Mesenchymal stem cell (in vitro differentiated cells and primary cell): ENCODE measurements at places on chromosomes 12 and 14.

DNA sequence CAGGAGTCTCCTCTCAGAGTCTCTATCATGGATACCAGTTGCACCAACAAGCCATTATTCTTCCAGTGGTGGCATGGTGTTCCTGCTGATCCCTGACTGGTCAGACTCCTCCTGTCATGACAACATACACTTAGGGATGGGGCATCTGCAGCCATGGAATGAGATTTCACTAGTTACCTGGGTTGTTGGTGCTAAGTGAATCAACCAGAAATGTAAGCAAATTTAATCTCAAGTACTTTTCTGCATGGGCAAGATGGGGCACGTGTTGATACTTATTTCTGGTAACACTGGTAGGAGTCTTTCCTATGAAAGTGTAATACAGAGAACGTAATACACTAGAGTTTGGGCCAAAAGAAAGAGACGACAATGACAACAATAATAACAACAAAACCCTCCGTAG lies 211.5 kb upstream of the FOXN3 start:
- peaks cover 15% of the 10 kb centered on the region for H3K4me1 ChIP-seq
- DNase-seq, result no peak
- no peaks in the 10 kb centered on the region for H3K36me3 ChIP-seq
- H3K27ac ChIP-seq, result no peak overlapping the region

DNA sequence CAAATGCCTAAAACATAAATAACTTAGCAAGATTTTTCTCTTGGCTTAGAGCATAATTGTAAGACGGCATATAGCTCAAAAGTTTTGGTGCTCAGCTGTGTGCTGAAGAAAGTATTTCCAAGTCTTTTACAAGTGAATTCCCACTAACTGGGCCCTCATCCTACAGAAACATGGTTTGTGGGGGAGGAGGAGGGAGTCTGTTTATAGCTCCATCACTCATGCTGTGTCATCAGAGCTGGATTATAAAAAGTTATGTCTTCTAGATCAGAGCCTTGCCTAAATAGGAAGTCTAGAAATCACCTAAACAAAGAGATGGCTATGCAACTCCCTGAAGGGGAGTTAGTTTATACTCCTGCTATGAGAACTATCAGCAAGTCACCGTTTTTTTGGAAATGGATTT lies 65.9 kb upstream of the OTOGL start:
- no peaks in the 10 kb centered on the region for H3K4me1 ChIP-seq
- H3K4me3 ChIP-seq, result no peak overlapping the region
- H3K27me3 ChIP-seq, result no peaks in the 10 kb centered on the region
- no peaks in the 10 kb centered on the region for H3K36me3 ChIP-seq
- H3K27ac ChIP-seq, result no peak overlapping the region

DNA sequence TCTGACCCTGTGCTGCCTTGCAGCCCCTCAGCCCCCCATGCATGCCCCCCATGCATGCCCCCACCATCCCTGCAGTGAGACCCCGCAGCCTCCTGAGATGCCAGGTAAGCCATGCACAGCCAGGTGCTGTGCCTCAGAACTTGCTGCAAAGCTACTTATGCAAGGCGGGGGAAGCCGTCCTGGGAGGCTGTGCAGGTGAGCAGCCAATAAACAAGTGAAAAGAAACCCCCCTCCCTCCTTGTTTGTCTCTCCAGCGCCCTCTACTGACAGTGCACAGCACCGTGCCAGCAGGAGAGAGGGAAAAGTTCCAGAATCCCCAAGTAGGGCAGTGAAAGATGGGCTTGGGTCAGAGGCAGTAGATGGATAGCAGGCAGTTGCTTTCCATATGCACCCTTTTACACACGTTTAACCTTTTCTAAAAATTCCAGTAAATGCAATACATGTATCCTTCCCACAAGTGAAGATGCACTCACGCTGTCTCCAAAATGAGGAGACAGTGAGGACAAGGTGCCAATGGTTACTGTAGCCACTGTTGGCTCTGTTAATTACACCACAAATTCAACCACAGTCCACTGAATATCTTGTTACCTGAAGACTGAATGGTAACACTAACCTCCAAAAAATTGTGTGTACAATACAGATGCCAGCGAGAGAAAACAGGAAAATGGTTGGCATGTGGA lies 18.0 kb downstream of the TNFAIP2 start:
- DNase-seq, result no peak
- no peaks in the 10 kb centered on the region for H3K27me3 ChIP-seq
- peaks cover 35% of the 10 kb centered on the region for H3K4me1 ChIP-seq
- H3K4me3 ChIP-seq, result no peak overlapping the region
- no peak overlapping the region for H3K27ac ChIP-seq

DNA sequence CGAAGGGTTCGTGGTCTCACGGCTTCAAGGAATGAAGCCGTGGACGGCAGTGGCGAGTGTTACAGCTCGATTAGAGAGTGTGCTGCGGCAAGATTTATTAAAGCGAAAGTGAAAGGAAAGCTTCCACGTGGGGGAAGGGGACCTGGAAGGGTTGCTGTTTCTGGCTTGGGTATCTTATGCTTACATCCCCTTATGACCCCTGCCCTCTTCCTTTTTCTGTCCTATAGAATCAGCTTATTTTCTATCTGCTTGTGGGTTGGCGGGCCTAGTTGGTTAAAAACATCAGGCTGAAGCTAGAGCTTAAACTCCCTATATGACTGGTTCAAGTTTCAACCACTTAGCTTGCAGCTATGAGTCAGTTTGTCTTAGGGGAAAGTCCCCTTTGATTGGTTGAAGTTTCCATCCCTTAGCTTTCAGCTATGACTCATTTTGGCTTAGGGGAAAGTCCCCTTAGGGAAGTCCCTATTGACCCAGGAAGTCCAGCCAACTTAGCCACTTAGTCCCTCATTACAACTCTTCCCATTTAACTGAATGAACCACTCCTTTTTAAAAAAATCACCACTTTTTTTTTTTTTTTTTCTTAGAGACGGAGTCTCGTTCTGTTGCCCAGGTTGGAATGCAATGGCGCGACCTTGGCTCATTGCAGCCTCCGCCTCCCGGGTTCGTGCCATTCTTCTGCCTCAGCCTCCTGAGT lies 1494.7 kb upstream of the TMEM132C start:
- DNase-seq, result no peak
- no peak overlapping the region for H3K27ac ChIP-seq
- H3K27me3 ChIP-seq, result no peaks in the 10 kb centered on the region
